Uterus (tissue), 4 donors: ENCODE measurements at places on chromosomes 3 and 15. TPM values are rescaled to one million over a fixed set of nuclear protein-coding genes. Genes with fewer than 3 reads are reported as not detected.

The RPL29 gene
- total RNA-seq = 1,355 TPM

DNA sequence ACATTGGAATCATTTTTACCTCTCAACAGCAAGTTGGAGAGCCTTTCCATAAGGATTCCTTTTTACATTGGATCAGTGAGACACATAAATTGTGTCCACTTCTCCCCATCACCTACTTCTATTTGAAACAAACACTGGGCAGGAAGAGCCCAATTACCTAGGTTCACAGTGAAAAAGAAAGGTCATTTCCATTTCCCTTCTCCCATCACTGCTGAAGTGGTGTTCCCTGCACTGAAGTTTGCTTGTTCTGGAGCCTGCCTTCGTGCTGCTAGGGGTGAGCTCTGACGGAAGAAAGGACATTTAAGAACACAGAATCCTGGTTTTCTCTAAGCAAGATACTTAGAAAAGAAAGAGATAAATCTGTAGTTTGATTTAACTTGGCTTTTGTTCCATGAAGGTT is 123.8 kb upstream of the ZBTB20 start:
- DNase-seq = no peak

DNA sequence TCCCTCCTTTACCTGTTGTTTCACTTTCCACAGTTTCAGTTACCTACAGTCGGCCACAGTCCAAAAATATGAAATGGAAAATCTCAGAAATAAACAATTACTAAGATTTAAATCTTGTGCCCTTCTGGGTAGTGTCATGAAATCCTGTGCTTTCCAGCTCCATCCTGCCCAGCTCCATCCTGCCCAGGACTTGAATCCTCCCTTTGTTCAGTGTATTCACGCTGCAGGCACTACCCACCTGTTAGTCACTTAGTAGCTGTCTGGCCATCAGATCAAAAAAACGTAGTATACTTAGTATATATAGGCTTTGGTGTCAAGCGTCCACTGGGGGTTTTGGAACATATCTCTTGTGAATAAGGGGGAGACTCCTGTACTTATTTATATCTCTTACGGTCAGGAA is 329.0 kb upstream of the SEMA6D start:
- no peak for DNase-seq

- DNase-seq = no peak
Observed at GRCh38 chr15:68499620-68500312, 67.8 kb upstream of the ITGA11 start.

The CCR5 gene
- 0.41 TPM for total RNA-seq

- no peak for DNase-seq
Observed at GRCh38 chr3:155282385-155283091, 10.9 kb downstream of the STRIT1 start.

DNA sequence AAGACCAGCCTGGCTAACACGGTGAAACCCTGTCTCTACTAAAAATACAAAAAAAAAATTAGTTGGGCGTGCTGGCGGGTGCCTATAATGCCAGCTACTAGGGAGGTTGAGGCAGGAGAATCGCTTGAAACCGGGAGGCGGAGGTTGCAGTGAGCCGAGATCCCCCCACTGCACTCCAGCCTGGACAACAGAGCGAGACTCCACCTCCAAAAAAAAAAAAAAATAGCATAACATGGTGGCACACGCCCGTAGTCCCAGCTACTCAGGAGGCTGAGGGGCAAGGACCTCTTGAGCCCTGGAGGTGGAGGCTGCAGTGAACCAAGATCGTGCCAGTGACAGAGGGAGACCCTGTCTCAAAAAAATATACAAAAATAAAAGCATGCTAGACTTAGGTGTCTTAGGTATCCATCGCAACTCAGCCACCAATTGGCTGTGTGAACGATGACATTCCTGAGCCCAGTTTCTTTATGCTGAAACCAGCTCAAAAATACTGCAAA is 6.2 kb downstream of the PLCH1 start:
- no peak for DNase-seq

The DNAH12 gene
- 0.77 TPM for total RNA-seq

GRCh38 chr3:175015056-175015635 is 156.0 kb downstream of the NAALADL2 start:
- DNase-seq = no peak

- no peak for DNase-seq
Observed at GRCh38 chr15:83288381-83288801, 3.9 kb upstream of the BNC1 start.

DNA sequence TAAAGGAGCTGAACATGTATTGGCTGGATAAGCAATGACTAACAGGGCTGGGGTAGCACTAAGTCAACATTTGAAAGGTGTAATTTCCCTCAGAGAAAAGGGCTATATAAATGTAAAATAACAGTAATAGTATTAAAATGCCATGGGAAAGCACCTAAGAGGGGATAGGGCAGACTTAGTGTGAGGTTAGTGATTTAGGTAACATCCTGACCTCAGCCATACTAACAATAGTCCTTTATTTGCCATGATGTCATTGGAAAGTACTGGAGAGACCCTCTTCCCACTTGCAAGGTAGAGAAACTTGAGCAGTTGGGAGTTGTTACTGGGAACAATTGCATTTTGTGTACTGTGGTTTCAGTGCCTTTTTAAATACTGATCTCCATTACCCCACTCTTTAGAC is 103.4 kb downstream of the LSAMP start:
- DNase-seq = no peak
